Osteoblast (primary cell): ENCODE measurements at places on chromosomes 13 and 19. TPM values are rescaled to one million over a fixed set of nuclear protein-coding genes. Genes with fewer than 3 reads are reported as not detected.

The PGLYRP2 gene
- total RNA-seq = not detected in 2 replicates

The KLK12 gene
- total RNA-seq = not detected in 2 replicates

The PRSS57 gene
- total RNA-seq = not detected in 2 replicates

The HPN gene
- under 0.01 and 0.29 TPM in 2 replicates for total RNA-seq

The THSD8 gene
- total RNA-seq = 0.29 TPM in 1 of 2 replicates, not detected in the other

The SYNGR4 gene
- total RNA-seq = not detected in 2 replicates

The NBEA gene
- 3.2 and 4.0 TPM in 2 replicates for total RNA-seq

The PEX11G gene
- 2.9 and 4.1 TPM in 2 replicates for total RNA-seq

The FUT3 gene
- not detected in 2 replicates for total RNA-seq

The LYPD5 gene
- 0.29 and 0.72 TPM in 2 replicates for total RNA-seq

The RNF17 gene
- under 0.01 TPM in 1 of 2 replicates, not detected in the other for total RNA-seq

The IFNL2 gene
- total RNA-seq = not detected in 2 replicates

The UBA52 gene
- total RNA-seq = 554 and 556 TPM in 2 replicates

The TRPC4 gene
- 8.3 and 9.8 TPM in 2 replicates for total RNA-seq

The DHDH gene
- total RNA-seq = 0.29 and 0.36 TPM in 2 replicates

The SPACA4 gene
- total RNA-seq = not detected in 2 replicates

The TMEM86B gene
- total RNA-seq = 1.5 and 2.5 TPM in 2 replicates

The OR7D2 gene
- not detected in 2 replicates for total RNA-seq

The NXNL1 gene
- not detected in 2 replicates for total RNA-seq

The GPR4 gene
- total RNA-seq = not detected in 2 replicates

The TMEM205 gene
- 29.2 and 59.4 TPM in 2 replicates for total RNA-seq

The PRODH2 gene
- not detected in 2 replicates for total RNA-seq

The NTN5 gene
- under 0.01 and 0.29 TPM in 2 replicates for total RNA-seq

The IFT88 gene
- 20.3 and 20.9 TPM in 2 replicates for total RNA-seq

The HIPK4 gene
- total RNA-seq = 0.29 and 0.36 TPM in 2 replicates

The RASL11A gene
- total RNA-seq = 8.8 and 11.9 TPM in 2 replicates

The ACER1 gene
- total RNA-seq = under 0.01 TPM in 1 of 2 replicates, not detected in the other

The LYPD3 gene
- total RNA-seq = 0.88 TPM in 1 of 2 replicates, not detected in the other

The SHISA2 gene
- 2.7 and 4.3 TPM in 2 replicates for total RNA-seq

The ZNF285 gene
- total RNA-seq = 5.3 and 5.8 TPM in 2 replicates

The ZNF208 gene
- 1.2 and 1.4 TPM in 2 replicates for total RNA-seq

The PPP1R12C gene
- 49.2 and 55.0 TPM in 2 replicates for total RNA-seq

The PTH2 gene
- total RNA-seq = not detected in 2 replicates

The PALM gene
- 9.7 and 10.5 TPM in 2 replicates for total RNA-seq

The MYH14 gene
- total RNA-seq = under 0.01 TPM in 1 of 2 replicates, not detected in the other

The SRRM5 gene
- under 0.01 TPM in 1 of 2 replicates, not detected in the other for total RNA-seq

The APLP1 gene
- 2.1 and 3.6 TPM in 2 replicates for total RNA-seq
